Hematopoietic multipotent progenitor cell (in vitro differentiated cells): ENCODE measurements at places on chromosomes 3 and 15.

GRCh38 chr3:59772416-59773408, 722.9 kb upstream of the CFAP20DC start:
- DNase-seq, result peak; percentile 85

- DNase-seq, result no peak
Measured at GRCh38 chr3:10697918-10698317, 118.1 kb upstream of the SLC6A11 start.

DNA sequence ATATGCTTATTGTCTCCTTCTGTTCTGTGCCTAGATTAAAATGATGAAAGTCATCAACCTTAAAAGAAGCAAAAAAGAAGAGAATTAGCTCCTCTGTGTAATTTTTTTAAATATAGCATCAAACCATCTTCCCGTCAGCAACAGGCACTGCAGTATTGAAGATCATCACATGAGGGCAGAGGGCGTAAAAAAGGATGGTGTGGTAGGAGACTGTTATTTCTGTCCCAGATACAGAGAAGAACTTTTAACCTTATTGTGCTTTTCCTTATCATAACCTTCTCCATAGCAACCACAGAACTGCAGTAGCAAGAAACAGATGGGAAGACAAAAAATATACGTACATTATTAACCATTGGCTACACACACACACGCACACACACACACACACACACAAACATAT, 88.8 kb downstream of the IGSF11 start:
- no peak for DNase-seq

DNA sequence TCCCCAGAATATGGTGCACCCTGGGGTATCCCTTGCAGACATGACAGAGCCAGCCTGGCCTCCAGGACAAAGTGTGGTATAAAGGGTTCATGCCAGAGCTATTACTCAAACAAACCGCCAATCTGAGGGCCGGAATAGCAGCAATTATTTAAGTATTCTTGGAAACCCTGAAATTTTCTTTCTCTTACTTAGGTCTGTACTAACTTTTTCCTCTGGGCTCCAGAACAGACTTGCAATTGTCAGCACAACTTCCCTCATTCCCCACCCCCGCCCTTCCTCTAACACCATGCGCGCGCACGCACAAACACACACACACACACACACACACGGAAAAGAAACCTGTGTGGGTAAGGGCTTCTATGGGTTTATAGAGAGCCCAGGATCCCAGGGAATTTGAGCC, 56.3 kb downstream of the ISG20 start:
- DNase-seq, result no peak

- no peak for DNase-seq
Measured at GRCh38 chr15:92843814-92844213, 56.3 kb upstream of the CHD2 start.

DNA sequence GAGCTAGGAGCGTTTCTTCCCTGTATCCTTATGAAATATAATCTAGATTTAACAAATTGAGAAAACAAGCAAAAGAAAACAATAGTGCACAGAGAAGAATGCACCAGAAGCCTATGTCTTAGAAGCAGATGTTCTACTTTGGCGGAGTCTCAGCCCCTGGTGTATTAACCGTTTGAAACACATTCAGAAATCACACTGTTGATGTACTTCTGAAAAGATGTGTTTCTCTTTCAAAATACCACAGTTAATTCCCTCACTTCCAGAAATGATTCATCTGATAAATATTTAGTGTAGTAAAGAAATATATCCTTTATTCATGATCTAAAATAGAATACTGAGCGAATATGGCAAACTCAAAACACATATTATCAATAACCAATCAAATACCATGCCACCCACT, 77.7 kb downstream of the CBLB start:
- no peak for DNase-seq

DNA sequence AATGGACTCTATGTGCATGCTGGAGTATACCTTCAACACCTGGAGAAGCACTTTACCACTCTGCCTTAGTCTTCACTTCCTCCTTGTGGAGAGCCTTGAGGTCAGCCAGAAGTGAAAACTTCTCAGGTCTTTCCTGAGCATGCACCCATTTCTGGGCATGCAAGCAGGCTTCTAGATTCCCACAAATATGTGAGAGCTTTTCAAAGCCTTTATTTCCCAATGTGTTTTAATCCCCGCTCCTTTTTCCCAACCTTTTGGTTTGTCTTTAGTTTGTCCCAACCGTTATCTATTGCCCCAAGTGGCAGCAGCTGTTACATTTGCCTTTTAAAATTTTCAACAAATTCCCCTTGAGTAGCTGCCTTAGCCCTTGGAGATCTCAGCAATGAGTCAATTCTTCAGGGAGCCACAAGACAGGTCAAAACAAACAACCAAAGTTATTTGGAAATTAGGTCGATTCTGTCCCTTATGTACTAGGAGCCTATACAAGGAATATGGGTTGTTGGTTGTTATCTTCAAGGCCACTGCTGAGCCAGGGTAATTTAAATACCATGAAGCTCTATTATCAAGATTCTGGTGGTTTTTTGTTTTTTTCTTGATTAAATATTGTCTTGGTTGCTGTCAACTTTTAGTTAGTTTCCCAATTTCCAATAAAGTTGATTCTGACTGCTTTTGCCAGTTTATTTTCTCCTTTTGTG, 44.4 kb downstream of the LSM3 start:
- DNase-seq, result no peak

DNA sequence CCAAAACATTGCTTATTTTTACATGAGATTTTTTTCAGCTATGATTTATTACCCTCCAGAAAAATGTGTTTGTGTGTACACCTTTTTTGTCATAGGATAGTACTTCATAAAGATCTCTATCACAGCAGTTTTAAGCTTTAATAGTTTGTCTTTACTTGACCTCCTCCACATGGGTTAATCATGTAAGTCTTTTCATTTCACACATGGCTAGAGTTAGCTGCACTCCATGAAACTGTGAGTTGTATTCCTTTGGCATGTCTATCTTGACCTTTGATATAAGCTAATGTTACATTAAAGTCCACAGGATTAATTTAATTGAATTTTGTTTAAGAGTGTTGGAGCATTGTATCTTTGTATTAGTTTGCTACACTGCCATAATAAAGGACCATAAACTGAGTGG, 217.1 kb downstream of the OTOL1 start:
- no peak for DNase-seq

DNA sequence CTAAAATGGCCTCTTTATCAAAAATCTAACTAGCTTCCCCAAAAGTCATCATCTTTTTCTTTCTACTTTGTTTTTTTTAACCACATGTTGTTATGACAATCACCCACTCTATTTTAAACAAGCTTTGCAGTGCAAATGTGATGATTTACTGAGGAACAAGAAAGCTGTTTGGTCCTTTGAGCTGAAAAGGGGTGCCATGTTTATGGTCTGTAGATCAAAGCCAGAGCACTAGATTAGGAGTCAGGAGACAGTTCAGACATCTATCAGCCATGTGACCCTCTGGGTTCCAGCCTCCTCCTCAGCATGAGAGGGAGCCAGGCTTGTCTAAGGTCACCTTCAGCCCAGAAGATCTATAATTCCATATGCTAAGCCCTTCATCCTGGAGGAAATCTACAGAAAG, 65.9 kb downstream of the RPL22L1 start:
- no peak for DNase-seq

DNA sequence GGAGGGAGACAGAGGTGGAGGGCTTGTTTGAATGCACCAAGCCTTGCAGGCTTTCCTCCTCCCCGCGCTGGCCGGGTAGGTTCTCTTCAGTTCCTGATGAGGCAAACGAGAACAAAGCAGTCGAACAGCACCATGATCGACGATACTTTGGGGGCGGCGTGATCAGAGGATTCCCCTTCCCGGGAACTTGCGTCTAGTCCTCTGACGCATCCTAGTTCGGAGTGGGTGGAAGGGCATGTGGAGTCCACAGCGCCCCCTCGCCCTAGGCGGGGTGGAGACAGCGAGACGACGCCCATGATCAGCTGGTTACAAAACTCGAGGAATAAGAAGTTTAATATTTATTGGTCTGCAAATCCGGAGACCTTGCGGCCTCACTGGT, 452 bp upstream of the SV2B start:
- DNase-seq, result no peak

DNA sequence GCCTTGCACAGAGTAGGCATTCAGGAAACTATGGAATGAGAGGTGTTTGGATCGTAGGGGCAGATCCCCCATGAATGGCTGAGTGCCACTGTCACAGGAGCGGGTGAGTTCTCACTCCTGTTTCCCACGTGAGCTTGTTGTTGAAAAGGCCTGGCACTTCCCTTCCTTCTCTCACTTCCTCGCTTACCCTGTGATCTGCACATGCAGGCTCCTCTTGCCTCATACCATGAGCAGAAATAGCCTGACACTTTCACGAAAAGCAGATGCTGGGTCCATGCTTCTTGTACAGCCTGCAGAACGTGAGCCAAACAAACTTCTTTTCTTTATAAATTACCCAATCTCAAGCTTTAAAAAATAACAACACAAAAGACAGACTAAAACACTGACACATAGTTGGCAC, 55.4 kb downstream of the AGBL1 start:
- DNase-seq, result no peak

- no peak for DNase-seq
Measured at GRCh38 chr3:177842743-177843734, 645.8 kb upstream of the TBL1XR1 start.

DNA sequence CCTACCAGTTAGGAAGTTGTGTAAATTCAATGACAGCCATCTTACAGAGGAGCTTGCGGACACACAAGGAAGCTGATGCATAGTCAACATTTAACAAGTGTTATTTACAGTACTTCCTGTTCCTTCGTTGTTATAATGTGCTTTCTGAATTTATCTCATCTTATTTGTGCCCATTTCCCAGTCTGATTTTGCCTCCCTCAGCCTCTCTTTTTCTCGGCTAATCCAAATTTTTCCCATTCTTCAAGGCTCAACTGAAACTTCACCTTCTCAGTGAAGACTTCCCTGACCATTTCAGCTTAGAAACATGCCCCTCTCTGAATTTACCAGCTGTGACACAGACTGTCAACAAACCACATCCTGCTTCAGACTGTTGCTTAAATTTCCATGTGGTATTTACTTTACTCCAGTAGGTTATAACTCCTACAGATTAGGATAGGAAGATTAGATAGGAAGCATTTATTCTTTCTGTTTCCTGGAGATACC, 55.7 kb upstream of the CP start:
- peak; percentile 74 for DNase-seq

DNA sequence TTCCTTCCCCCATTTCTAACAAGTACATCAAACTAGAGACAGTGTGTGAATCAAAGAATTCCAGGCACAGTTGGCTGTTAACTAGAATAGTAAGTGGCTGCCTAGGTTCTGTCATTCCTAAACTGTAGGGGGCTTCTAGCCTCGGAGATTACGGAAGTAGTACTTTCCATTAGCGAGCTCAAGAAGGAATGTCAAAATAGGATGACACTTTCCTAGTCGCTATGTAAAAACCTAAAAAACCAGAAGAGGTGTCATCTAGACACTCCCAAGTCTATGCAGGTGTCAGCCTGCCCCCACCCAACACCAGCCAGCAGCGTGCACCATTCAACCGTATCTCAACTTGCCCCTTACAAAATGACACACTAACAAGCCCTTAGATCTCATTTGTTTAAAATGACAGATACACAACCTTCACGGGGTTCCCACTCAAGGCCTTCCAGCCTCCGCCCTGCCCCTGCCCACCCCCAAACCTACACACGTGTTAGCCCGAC, 874 bp downstream of the INO80 start:
- no peak for DNase-seq

GRCh38 chr3:34938784-34939183, 700.5 kb upstream of the ARPP21 start:
- no peak for DNase-seq
